Dermis microvascular lymphatic vessel endothelial cell (primary cell): ENCODE measurements at places on chromosomes 13 and 19.
A peak's percentile ranks its signal among the peaks of the same experiment; 100 is the strongest.

GRCh38 chr19:10461047-10461949 lies 41.0 kb downstream of the PDE4A start:
- DNase-seq = peak; percentile 95

DNA sequence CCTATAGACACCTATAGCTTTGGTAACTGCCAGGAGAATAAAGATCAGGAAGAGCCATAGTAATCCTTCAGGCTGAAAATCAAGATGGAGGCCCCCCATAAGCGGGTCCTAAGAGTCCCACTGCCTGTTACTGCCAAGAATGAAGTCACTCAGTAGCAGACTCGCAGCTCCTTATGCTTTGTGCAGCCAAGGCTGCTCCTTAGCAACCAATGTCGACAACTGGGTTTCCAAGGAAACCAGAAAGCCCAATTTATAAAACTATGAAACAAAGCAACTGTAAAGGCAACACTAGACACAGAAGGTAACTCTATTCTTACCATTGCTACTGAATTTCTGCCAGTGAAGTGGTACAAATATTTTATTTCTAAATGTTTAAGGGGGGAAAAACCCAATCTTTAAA lies 56.5 kb downstream of the DCLK1 start:
- no peak for DNase-seq

DNA sequence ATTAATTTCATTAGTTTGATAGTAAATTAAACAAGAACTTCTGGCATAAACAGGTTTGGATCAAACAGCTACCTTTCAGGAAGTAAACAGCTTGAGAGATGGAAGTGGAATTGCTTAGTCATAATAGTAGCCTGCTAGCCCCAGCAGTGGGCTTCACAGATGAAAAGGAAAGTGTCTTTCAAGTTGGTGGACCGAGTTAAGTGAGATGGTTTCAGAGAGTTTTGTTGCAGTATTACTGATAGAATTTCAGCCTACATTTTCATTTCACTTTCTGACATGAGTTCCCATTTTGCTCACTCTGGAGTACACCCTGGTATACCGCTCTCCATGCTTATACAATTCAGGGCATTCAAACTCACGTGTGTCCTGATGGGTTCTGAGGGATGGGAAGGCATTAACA lies 2.0 kb upstream of the PTOV1 start:
- no peak for DNase-seq

- DNase-seq = no peak
Measured at GRCh38 chr19:50266041-50266440, 62.6 kb downstream of the MYH14 start.

DNA sequence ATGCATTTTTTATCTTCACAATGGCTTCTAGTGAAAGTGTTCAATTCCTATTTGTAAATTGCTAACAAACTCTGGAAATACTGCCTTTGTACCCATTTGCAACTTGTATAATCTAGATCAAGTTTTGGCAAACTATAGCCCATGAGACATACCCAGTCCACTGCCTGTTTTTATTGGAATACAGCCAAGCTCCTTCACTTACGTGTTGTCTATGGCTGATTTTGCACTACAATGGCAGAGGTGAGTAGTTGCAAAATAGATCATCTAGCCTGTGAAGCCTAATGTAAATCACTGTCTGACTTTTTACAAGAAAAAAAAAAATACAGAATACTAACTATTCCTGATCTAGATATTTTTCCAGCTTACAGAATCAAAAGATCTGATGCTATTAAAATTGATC lies 37.1 kb downstream of the DZIP1 start:
- DNase-seq = peak; percentile 68
